CD14-positive monocyte (primary cell): ENCODE measurements at places on chromosomes 7 and 10.

- no peak for DNase-seq
- H3K27me3 ChIP-seq: no peaks in the 10 kb centered on the region
- no peaks in the 10 kb centered on the region for H3K4me1 ChIP-seq
- no peaks in the 10 kb centered on the region for H3K36me3 ChIP-seq
- H3K27ac ChIP-seq: no peak overlapping the region
These were observed 110.7 kb upstream of the CARD11 start for GRCh38 chr7:3154317-3154716.

- no peaks in the 10 kb centered on the region for H3K36me3 ChIP-seq
- no peak overlapping the region for H3K27ac ChIP-seq
- H3K4me1 ChIP-seq: no peaks in the 10 kb centered on the region
- DNase-seq: no peak
- no peak overlapping the region for H3K4me3 ChIP-seq
These were observed 29.1 kb upstream of the CABCOCO1 start for GRCh38 chr10:61633665-61634064.

- peak overlapping the region; percentile 44 for H3K4me3 ChIP-seq
- no peaks in the 10 kb centered on the region for H3K36me3 ChIP-seq
- H3K27me3 ChIP-seq: peaks cover 39% of the 10 kb centered on the region
- peaks cover 21% of the 10 kb centered on the region for H3K4me1 ChIP-seq
- H3K27ac ChIP-seq: no peak overlapping the region
These were observed 201.2 kb upstream of the NFE2L3 start for GRCh38 chr7:25950488-25951413.

- H3K4me3 ChIP-seq: no peak overlapping the region
- DNase-seq: no peak
- no peak overlapping the region for H3K27ac ChIP-seq
- no peaks in the 10 kb centered on the region for H3K27me3 ChIP-seq
- no peaks in the 10 kb centered on the region for H3K36me3 ChIP-seq
These were observed 752 bp upstream of the ABCA13 start for GRCh38 chr7:48170506-48170905.

DNA sequence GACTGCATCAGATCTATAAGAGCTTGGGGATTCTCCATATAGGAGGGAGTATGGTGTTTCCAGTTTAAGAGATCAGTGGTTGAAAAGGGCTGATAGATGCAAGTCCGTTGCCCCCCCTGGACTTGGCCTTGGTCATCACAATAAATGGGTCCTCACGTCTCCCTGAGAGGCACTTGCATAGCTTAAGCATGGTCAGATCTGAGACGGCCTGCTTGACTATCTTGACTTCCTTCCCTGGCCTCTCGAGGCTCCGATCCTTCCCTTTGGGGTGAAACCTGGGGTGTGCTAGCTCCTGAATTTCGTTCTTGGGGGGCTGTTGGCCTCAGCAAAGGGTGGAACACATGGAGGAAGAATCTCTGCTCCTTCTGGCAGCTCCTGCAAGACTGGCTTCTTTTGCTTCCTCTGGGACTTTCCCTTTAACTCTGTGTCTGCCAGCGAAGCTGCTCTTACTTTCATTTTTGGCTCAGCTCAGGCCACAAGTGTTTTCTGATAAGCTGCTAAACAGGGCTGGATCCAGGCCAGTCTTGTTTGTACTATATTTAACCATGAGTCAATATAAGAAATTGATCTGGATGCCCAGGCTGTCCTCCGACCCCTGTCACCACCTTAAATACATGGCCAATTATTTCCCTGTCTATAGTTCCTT, 11.2 kb upstream of the ZNF485 start:
- peak overlapping the region; percentile 69 for H3K4me3 ChIP-seq
- DNase-seq: no peak
- H3K27me3 ChIP-seq: no peaks in the 10 kb centered on the region
- no peaks in the 10 kb centered on the region for H3K36me3 ChIP-seq
- peaks cover 17% of the 10 kb centered on the region for H3K4me1 ChIP-seq

GRCh38 chr10:28951484-28951883, 274.2 kb downstream of the BAMBI start:
- no peaks in the 10 kb centered on the region for H3K36me3 ChIP-seq
- no peak overlapping the region for H3K4me3 ChIP-seq
- no peaks in the 10 kb centered on the region for H3K4me1 ChIP-seq

DNA sequence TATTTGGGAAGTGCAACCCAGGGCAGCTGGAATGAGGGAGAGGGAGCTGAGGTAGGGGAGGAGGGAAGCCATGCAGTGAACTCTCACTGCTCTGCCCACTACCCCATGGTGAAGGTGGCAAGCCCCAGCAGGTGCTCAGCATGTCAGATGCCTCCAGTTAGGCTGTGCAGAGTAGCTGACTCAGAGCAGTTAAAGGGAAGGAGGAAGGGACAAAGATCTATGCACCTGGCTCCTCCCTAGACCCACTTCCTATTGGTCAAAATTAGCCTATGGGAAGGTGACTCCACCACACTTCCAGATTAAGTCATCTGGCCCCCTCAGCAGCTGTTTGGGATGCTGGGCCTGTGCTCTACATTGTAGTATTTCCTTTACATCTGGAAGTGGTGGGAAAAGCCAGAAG, 125.7 kb upstream of the MTPN start:
- H3K27ac ChIP-seq: no peak overlapping the region
- no peak for DNase-seq
- no peak overlapping the region for H3K4me3 ChIP-seq
- H3K27me3 ChIP-seq: no peaks in the 10 kb centered on the region
- H3K36me3 ChIP-seq: no peaks in the 10 kb centered on the region

DNA sequence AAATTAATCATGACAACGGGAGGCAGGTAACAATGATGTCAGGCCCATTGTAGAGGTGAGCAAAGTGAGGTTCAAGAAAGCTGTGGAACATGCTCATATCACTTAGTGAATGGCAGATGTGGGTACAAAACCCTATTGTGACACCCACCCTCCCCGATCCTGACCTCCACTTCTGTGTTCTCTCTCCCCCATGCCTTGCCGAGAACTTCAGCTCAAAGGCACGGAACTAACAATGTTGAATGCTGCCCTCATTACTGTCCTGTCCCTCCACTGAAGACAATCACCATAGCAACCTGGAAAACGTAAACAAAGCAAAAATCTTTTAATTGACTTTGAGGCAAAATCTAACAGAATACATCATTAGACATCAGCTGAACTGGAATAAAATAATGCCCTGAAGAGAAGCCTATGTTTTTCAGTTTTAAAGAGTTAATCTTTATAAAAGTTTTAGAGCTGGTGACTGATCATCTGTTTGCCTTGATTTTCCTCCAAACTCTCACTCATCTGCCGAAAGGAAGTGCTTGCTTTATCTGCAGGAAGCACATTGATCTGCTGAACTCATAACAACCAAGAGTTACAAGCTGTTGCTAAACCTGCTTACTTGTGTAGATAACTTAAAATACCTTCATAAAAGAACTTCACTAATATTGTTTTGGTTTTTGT, 133.6 kb downstream of the CUBN start:
- peak; percentile 52 for DNase-seq
- no peaks in the 10 kb centered on the region for H3K36me3 ChIP-seq

DNA sequence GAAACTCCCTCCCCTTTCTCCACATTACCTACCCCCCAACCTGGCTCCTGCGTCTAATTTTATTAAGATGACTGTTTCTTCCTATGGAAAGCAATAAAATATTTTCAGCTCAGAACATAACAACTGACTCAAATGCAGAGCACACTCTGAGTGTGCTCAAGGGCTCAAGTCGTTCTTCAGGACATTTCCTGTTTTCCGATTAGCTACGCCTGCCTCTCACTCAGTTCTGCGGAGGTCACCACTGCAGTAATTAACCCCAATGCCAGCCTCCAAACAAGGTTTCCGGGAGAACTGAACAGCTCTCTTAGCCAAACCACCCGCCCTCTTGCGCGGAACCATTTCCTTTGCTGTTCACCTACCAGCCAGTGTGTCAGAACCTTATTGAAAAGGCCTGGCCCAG, 19.3 kb downstream of the MYOF start:
- H3K4me1 ChIP-seq: peaks cover 68% of the 10 kb centered on the region
- peak overlapping the region; percentile 81 for H3K27ac ChIP-seq
- peak overlapping the region; percentile 37 for H3K4me3 ChIP-seq
- peaks cover 18% of the 10 kb centered on the region for H3K36me3 ChIP-seq
- H3K27me3 ChIP-seq: no peaks in the 10 kb centered on the region

- H3K27me3 ChIP-seq: no peaks in the 10 kb centered on the region
- DNase-seq: no peak
- peaks cover 30% of the 10 kb centered on the region for H3K4me1 ChIP-seq
- H3K27ac ChIP-seq: peak overlapping the region; percentile 92
These were observed 1.3 kb upstream of the TNRC18 start for GRCh38 chr7:5424749-5425506.

GRCh38 chr7:27031289-27032172, 64.3 kb downstream of the HOXA1 start:
- no peaks in the 10 kb centered on the region for H3K36me3 ChIP-seq
- no peaks in the 10 kb centered on the region for H3K27me3 ChIP-seq
- DNase-seq: peak; percentile 60
- no peak overlapping the region for H3K4me3 ChIP-seq
- peaks cover 13% of the 10 kb centered on the region for H3K4me1 ChIP-seq
- peak overlapping the region; percentile 17 for H3K27ac ChIP-seq

DNA sequence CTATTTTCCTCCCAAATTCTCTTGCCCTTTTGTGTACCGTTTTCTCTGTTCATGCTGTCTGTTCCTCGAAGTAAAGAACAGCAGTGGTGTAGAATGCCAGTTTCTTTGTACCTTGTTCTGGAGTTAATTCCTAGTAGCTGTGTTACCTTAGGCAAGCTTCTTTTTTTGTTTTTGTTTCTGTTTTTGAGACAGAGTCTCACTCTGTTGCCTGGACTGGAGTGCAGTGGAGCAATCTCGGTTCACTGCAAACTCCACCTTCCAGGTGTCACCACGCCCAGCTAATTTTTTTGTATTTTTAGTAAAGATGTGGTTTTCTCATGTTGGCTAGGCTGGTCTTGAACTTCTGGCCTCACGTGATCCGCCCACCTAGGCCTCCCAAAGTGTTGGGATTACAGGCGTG, 221.2 kb downstream of the BBS9 start:
- no peaks in the 10 kb centered on the region for H3K36me3 ChIP-seq
- DNase-seq: no peak
- H3K27me3 ChIP-seq: no peaks in the 10 kb centered on the region
- H3K27ac ChIP-seq: no peak overlapping the region
- no peak overlapping the region for H3K4me3 ChIP-seq

DNA sequence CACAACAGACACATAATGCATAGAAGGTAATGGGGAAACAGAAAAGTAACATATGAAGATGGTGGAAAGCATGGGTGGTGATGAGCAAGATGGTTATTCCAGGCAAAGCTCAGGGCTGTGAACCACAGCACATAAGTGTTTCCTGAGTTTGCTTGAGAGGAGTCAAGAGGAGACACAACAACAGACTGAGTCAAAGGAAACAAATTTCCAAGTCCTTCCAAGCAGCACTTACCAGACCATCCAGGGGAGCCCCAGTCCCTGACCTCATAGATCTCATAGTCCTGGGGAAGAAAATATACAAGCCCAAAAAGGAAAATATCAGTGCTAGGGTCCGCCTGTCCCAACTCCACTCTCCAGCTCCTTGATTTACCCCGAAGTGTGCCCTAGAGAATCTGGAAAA, 216.6 kb upstream of the FZD1 start:
- H3K27ac ChIP-seq: no peak overlapping the region
- H3K27me3 ChIP-seq: no peaks in the 10 kb centered on the region
- H3K4me1 ChIP-seq: peaks cover 2% of the 10 kb centered on the region
- H3K4me3 ChIP-seq: no peak overlapping the region

- no peak overlapping the region for H3K27ac ChIP-seq
- no peak overlapping the region for H3K4me3 ChIP-seq
- no peaks in the 10 kb centered on the region for H3K36me3 ChIP-seq
- no peaks in the 10 kb centered on the region for H3K4me1 ChIP-seq
- H3K27me3 ChIP-seq: no peaks in the 10 kb centered on the region
These were observed 26.6 kb downstream of the RPP38 start for GRCh38 chr10:15123749-15124184.

DNA sequence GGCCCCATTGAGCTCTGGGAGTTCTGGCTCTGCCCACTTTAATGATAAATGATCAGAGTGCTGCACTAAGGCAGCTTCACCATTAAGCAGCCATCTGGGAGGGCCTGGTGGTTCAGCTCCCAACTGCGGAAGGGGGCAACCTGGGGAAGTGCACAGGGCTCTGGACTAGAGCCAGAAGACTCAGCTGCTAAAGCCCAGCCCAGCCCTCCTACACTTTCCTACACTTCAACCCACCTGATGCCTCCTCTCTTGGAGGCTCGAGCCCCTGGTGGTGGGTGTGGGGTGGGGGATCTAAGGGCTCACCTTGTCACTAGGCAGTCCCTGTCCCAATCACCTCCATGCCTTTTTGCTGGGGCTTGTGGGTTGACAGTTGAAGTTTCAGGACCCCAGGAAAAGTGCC, 60.6 kb upstream of the ANTXRL start:
- no peaks in the 10 kb centered on the region for H3K27me3 ChIP-seq
- no peak overlapping the region for H3K4me3 ChIP-seq
- no peaks in the 10 kb centered on the region for H3K36me3 ChIP-seq
- H3K4me1 ChIP-seq: peaks cover 4% of the 10 kb centered on the region

GRCh38 chr7:141864765-141865447, 23.6 kb upstream of the PRSS37 start:
- H3K27me3 ChIP-seq: no peaks in the 10 kb centered on the region
- H3K36me3 ChIP-seq: no peaks in the 10 kb centered on the region
- DNase-seq: peak; percentile 93
- H3K4me1 ChIP-seq: peaks cover 20% of the 10 kb centered on the region

- H3K27ac ChIP-seq: no peak overlapping the region
- DNase-seq: peak; percentile 52
- H3K27me3 ChIP-seq: no peaks in the 10 kb centered on the region
- H3K36me3 ChIP-seq: no peaks in the 10 kb centered on the region
- H3K4me3 ChIP-seq: no peak overlapping the region
These were observed 181.3 kb downstream of the TAX1BP1 start for GRCh38 chr7:27921081-27921836.

GRCh38 chr10:3346851-3347250, 174.3 kb upstream of the PITRM1 start:
- no peak overlapping the region for H3K27ac ChIP-seq
- H3K4me3 ChIP-seq: no peak overlapping the region
- H3K36me3 ChIP-seq: no peaks in the 10 kb centered on the region
- peaks cover 7% of the 10 kb centered on the region for H3K4me1 ChIP-seq
